ENCODE measurements at places on chromosomes 5 and 9.

DNA sequence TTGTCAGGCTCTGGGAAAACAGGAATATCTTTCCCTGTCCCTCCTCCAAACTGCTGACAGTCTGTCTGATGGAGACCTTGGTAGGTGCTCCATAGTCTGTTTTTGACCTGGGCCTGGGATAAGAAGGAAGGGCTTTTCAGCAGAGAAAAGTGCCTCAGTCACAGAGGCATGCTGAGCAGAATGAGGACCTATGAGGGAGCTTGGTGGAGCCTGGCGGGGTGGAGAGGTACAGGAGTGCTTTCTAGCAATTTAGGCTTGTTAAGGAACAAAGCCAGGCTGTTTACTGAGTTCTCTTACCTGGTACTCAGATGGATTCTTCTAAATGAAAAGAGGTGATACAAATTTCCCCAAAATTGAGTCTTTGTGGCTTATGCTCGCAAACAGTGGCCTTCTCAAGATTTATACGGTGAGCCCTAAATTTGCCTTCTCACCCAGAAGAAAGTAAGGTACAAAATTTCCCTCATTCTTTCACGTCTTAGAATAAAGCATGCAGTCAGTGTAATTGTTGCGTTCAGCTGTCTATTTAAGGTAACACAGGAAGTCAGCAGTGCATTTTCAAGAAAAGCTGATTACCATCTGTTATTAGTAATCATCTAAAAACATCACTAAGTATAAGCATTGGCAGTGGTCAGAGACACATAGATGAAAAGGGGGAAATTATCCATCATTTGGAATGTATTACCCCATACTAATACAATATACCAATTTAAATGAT is 28.6 kb upstream of the IL13 start:
- DNase-seq: no peak

- no peak for DNase-seq
Measured at GRCh38 chr5:17431272-17432050, 66.6 kb upstream of the TAF11L2 start.

GRCh38 chr5:62568800-62569432 is 9.7 kb upstream of the LRRC70 start:
- no peak for DNase-seq

DNA sequence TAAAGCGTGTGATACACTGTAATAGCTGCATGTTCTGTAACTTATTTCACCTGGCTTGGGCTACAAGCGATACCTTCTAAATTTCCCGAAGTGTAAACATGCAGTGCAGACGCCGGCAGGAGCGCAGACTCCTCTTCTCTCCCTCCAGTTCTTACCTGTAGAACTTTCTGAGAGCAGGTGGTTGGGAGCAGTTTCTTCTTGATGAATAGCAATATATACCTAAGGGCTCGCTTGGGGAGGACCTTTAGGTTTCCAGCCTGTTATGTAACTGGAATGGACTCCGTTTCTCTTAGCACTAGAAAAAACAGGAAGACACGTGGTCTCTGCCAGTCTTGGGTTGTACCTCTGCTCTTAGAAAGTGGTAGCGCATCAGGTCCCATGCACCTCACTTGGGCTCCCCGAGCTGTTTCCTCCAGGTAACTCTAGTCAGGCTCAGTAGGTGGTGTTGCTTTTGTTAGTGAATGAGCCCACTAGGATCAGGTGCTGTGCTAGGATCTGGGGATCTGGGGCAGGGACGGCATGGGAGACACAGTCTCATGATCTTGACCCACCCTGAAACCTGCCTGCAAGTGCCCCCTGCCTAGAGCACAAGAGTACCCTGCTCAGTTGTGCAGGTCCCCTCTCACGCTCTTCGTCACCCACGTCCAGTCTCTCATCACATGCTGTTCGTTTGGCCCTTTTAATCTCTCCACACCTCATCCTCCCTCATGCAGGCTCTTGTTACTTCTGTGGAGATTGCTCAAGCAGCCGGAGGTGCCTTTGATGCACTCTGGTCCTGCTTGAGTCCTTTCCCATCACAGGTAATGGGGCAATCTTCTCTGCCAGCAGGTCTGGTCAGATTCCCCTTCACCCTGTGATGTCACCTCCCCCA is 2.8 kb downstream of the TENT4A start:
- DNase-seq: no peak

- no peak for DNase-seq
Measured at GRCh38 chr5:400282-401145, 42.5 kb upstream of the EXOC3 start.

- DNase-seq: no peak
Measured at GRCh38 chr5:3508395-3508794, 87.2 kb upstream of the IRX1 start.

- no peak for DNase-seq
Measured at GRCh38 chr9:37565661-37566618, 10.2 kb downstream of the FBXO10 start.

- no peak for DNase-seq
Measured at GRCh38 chr5:78589923-78590322, 58.6 kb downstream of the LHFPL2 start.

- no peak for DNase-seq
Measured at GRCh38 chr9:133706307-133707050, 31.7 kb downstream of the SARDH start.

Measured in stimulated activated CD8-positive, alpha-beta memory T cell treated with anti-CD3 and anti-CD28 coated beads, Interleukin-2, amount 100 ng/mL, for 1 hour (primary cell).